H1 (cell line): ENCODE measurements at places on chromosomes 4 and X. TPM values are rescaled to one million over a fixed set of nuclear protein-coding genes. Genes with fewer than 3 reads are reported as not detected.

GRCh38 chrX:43718546-43718945, 62.4 kb downstream of the MAOA start:
- DNase-seq = no peak

- DNase-seq = no peak
These were observed 64.0 kb downstream of the AASDH start for GRCh38 chr4:56323327-56323726.

DNA sequence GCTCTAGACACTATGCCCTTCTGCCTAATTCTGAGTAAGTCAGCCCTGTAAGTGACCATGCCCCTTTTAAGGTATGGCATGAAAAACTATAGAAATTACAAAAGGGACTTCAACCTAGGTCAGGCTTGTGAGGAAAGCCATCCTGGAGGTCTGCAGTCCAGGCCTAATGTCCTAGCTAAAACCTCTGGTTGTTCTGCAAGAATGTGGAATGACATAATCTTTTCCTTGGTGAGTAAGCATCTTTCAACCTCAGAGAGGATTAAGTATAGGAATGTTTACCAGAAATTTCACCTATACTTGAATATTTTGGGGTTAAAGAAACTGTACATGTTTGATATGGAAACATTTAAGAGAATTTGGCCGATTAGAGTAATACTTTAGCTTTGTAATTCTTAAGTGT, 23.8 kb upstream of the HPSE start:
- no peak for DNase-seq

- no peak for DNase-seq
These were observed 78.5 kb downstream of the CRMP1 start for GRCh38 chr4:5814421-5814820.

DNA sequence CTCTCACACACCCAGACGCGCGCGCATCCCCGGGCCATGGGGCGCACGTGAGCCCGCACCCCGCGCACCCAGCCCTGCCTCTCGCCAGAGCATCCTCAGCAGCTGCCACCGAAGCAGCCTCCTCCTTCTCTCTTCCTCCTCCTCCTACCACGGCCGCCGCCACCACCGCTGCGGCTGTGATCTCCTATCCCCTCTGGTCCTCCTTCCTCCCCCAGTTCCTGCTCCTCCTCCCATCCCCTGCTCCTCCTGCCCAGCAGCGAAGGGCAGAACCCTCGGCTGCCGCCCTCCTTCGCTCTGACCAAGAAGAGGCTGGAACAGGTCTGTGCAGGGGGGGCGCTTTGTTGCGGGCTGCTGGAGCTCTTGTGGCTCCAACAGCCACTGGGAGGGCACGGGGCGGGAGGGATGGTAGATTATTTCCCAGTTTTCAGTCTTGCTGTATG, 148.7 kb upstream of the CHRDL1 start:
- no peak for DNase-seq

DNA sequence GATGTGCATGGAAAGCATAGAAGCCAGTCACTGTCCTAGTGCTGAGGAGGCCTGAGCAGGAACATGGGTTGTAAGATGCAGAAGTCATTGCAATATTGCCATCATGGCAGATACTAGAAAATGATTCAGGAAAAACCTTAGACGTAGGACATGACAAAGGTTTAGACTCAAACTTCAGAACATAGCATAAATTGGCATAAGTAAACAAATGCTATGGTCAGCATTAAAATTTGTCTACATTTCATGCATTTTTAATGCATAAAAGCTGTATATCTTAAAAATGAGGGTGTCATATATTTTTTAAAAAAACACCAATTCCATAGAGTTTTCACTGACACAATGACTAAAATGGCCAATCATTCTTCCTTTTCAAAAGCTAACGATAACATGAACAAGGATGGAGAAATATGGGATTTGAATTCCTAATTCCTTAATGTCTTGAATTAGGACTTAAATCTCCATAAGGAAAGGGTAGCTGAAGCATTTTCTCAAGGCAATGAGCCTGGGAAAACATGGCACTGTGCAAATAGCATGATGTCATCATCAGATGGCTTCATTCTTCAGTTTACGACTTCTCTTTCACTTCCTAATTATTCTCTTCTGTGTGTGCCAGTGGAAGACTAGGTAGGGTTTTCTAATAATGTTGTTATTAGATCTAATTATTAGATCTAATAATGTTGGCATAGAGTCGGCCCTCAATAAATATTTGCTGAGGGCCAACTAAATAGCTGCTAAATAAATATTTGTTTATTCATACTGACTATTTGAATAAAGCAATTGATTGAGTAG, 125.1 kb upstream of the FRG1 start:
- no peak for DNase-seq

DNA sequence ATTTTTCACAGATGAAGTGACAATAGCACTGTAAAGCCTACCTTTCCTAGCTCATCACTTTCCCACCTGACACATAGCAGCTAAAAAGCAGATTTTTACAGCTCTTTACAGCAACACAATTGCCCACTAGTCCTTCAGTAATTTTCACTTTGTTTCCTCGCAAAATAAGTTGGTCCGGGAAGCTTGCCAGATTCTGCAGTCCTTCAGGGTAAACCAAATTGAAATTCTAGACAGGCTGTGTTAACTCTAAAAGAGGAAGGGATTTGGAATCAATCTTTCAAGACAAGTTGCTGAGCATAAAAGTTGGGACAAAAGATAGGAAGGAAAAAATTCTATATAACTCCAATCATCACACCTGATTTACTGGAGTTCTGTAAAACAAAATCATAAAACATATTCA, 8.7 kb downstream of the C1QTNF7 start:
- DNase-seq = no peak

- peak; percentile 85 for DNase-seq
These were observed 660.3 kb upstream of the PITX2 start for GRCh38 chr4:111283066-111283677.

CXXC4 gene
- 1.8 TPM in 2 replicates for total RNA-seq

CXCL6 gene
- 7.6 and 8.0 TPM in 2 replicates for total RNA-seq

DNA sequence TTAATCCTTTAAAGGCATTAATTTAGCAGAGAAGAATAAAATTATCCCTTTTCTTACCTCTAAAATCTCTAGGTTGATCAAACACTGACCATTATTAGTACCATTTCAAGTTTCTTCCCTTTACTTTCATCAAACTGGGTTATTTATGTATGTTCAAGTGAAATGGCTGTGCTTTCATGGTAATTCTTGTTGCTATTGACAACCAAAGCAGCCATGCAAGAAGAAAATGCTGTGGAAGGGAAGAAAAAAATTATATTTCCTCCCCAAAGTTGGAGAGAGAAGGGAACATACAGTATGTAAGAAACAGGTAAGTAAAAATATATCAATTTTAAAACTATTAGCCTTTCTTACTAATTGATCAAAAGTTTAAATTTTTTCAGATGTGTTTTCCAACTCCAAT, 16.2 kb downstream of the NPNT start:
- no peak for DNase-seq

DNA sequence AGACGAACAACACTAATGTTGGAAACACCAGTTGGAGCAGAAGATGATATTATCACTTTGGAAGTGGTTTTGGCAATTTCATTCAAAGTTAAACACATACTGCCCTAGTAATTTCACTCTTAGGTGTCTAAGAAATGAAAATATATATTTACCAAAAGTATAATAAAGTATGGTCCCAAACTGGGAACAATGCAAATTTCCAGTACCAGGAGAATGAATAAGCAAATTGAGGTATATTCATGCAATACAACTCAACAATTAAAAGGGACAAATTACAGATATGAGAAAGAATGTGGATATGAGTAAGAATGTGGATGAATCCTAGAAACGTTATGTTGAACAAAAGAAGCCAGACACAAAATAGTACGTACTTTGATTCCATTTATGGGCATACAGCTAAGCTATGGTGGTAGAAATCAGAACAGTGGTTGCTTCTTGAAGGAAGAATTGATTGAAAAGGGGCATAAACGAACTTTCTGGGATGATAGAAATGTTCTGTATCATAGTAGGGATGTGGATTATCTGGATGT, 10.0 kb downstream of the ELMOD2 start:
- DNase-seq = no peak
